ENCODE measurements at places on chromosomes 4 and X.

DNA sequence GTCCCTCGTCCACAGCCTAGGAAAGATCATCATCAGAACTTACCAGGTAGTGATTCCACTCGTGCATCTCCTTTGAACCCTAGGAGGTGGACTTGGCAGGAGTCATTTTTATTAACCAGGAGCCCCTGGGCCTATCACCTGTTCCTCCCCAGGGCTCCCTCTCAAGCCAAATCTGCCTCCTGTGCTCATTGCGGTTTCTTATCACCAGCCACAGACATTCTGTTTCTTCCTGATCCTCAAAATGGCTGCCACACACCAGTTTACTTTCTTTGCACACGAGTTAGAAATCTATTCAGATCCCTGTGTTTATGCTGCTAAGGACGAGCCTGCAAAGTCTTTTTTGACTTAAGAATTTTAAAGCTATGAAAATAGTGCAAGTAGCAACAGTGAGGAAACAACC, 354.5 kb upstream of the BOD1L1 start:
- DNase-seq, result no peak

- no peak for DNase-seq
Observed at GRCh38 chr4:146273204-146273901, 59.0 kb downstream of the REELD1 start.

DNA sequence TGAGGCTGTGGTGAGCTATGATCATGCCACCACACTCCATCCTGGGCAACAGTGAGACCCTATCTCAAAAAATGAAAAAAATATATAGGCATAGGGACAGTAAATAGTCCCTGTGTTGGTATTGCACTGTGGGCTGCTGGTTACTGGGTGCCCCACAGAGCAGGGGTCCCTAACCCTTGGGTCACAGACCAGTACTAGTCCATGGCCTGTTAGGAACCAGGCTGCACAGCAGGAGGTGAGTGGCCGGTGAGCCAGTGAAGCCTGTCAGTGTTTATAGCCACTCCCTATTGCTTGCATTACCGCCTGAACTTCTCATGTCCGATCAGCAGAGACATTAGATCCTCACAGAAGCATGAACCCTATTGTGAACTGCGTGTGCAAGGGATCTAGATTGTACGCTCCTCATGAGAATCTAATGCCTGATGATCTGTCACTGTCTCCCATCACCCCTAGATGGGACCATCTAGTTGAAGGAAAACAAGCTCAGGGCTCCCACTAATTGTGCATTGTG, 106.5 kb downstream of the TNIP2 start:
- DNase-seq, result no peak

DNA sequence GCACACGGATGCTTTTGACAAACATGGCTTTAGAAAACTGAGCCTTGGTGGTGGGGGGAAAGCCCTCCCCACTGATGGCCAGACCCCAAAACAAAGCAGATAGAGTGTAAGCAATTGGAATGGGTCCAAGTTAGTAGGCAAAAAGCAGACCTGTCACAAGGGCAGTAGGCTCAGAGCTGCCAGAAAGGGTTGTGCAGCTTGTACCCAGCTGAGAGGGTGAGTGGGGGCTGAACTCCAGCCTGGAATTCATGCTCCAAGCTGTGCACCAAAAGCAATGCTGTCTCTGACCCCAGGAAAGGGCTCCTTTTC, 101.1 kb upstream of the TEX13D start:
- DNase-seq, result no peak

DNA sequence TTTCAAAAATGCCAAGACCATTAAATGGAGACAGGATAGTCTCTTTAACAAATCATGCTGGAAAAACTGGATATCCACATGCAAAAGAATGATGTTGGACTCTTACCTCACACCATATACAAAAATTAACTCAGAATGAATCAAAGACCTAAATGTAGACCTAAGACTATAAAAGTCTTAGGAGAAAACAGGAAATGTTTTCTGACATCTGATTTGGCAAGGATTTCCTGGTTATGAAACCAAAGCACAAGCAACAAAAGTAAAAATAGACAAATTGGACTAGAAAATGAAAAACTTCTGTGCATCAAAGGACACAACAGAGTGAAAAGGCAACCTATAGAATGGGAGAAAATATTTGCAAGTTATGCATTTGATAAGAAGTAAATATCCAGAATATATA, 37.6 kb downstream of the ARFIP1 start:
- no peak for DNase-seq

- no peak for DNase-seq
Observed at GRCh38 chr4:72893354-72894066, 176.0 kb downstream of the COX18 start.

DNA sequence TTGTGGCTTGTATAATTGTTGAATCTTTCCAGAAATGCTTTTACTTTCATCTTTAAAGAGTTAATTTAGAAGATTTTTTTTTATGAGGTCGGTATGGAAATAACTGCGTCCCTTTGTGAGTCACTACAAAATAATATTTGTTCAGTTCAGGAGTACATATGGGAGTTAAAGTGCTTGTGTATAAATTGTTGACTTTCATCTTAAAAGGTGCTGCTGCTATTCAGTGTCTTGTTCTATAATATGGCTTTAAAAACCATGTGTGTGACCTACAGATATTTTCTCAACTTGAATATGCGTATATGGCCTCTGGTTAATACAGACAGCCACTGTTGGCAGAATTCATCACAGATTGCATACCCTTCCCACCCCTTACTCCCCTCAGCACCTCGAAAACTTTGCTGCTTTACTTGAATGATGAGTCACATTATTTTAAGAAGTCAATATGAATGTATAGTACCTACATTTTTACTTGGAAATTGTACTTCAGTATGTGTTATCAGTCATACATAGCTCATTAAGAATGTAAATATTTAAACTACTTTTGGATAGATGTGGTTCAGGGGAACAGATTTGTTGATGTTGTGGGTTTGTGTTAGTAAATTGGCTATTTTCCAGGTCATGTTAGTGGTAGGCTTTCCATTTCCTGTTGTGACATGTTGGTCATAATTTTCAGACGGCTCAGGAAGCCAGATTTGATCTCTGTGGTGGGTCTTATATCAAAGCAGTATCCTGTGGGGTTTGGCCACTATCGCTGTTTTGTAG, 1.5 kb downstream of the CLCN3 start:
- no peak for DNase-seq

DNA sequence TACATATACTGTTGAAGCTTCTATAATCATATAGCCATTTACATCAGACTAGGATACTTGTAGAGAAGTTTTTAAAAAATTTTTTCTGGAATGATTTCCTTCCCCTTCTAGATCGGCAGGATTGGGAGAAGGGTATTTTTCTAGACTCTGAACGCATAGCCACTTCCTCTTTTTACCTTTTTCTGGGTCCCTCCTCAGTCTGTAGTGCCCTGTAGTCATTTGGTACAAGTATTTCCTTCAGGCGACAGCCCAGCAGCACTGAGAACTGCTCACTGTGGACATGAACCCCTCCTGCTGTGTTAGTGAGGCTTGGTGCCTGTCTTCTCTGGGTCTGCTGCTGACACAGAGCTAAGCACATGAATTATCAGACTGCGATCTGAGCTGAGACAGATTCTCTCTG, 255.4 kb downstream of the ARHGAP10 start:
- no peak for DNase-seq

GRCh38 chr4:151304226-151304625, 21.2 kb downstream of the SH3D19 start:
- DNase-seq, result no peak

DNA sequence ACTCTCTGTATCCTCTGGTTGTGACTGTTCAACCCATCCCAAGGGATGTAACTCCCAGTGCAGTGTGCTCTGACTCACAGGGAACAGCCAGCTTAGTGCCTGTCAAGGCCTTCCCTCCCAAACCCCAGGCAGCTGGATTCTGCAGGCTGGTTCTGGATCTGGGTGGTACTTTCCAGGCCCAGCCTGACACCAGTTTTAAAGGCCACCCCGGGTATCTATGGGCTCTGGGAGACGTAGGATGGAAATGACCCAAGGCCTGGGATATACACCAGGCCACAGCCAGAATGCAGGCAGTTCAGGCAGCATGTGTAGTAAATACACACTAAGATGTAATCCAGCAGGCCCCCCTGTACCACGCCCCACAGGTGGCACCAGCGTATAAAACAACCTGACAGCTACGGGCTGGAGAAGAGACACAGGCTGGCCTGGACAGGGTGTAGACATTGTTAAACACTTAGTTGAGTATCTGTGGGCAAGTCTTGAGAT, 64.2 kb downstream of the SPINK2 start:
- no peak for DNase-seq

DNA sequence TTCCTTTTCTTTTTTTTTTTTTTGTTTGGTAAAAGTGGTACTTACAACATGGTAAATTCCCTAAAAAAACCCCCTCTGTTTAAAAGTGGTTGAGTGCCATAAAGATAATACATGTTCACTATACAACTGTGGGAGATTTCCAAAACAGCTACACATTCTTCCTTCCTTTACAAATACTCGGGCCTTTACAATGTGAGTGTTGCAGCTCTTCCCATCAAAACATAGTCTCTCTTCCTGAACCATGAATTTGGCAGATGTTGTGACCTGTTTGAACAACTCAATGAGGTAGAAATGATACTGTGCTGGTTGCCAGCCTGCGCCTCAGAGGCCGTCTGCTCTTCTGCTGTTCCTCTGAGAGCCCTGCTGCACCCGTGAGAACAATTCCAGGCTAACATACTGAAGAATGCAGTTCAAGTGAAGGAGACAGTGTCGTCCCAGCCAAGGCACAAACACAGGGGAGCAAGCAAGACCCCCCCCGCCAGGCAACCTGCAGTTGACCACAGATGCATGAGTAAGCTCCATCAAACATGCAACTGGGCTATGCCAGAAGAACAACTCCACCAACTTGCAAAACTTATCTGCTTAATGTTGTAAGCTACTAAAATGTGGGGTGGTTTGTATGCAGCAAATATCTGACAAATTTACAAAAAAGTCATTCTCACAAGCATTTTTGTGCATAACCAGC, 645.0 kb downstream of the PCDH7 start:
- no peak for DNase-seq

DNA sequence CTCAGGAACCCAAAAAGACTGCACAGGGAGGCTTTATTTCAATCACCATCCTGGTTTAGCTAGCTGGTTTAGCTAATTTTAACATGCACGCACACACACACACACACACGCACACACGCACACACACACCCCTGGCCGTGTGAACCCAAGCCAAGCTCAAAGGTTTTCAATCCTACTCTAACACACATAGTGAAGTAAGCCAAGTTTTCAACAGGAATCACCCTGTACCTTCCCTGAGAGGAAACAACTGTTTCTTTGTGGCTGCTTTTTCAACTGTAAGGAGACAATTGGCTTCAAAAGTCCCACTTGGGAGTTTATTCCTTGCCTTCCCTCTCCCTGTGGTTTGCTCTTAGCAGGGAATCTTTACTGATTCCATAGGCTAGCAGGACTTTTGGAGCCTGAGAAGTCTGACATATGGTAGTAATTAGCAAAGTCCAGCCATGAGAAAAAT, 98.9 kb upstream of the BMP3 start:
- no peak for DNase-seq

DNA sequence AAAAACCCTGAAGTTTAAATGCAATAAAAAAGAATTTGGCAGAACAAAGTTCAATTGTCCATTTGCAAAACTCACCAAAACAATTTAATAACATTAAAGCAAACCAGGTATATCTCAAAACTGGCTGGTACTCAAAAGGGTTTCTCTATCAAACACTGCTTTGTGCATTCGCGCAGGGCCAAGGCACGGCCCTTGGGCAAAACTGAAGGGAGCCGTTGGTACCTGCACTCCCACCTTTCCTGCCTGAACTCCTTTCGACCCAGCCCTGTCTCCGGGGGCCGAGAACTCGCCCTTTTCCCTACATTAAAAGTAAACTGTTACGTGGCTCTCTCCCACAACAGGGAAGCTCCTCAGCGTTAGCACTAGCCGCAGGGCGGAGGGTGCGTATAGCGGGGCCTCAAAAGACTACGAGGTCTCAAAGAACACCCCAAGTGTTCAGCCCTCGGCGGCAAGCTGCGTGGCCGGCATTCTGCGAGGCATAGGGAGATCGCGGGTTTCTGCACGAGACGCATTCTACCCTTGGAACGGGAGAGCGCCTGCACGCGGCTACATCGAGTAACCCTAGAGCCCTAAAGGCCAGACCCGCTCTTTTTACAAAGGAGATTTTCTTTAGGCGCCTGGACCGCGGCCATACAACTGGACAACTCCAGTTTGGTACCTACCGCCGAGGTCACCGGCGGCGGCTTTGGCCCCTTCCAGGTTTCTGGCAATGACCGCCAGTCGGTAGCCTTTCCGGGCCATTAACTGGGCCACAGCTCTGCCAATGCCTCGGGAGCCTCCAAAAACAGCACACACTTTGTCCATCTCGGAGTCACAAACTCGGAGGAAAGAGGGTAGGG, 550 bp downstream of the CBR4 start:
- DNase-seq, result peak; percentile 75

DNA sequence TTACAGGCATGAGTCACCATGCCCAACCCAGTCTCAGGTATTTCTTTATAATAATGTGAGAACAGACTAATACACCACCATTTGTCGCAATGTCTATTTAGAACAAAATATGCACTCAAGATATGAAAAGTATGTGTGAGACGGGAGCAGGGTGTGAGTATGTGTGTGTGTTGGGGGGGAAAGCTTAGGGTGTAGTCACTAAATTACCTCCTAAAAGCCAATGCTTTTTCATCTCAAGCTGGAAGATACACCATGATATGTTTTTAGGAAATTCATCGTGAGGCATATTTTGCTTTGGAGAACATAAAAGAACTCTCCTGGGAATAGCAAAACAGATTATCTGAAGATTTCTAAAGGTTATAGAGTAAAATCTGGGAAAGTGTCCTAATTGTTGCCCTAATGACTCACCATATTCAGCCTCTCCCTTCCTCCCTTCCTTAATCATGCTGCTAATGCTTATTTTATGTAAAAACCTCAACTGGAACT, 262.7 kb downstream of the PDHA2 start:
- no peak for DNase-seq

- no peak for DNase-seq
Observed at GRCh38 chr4:152065545-152065944, 304.7 kb upstream of the GATB start.

- DNase-seq, result no peak
Observed at GRCh38 chrX:87063642-87064041, 454.0 kb upstream of the KLHL4 start.

GRCh38 chr4:117495802-117496201, 410.4 kb upstream of the TRAM1L1 start:
- DNase-seq, result no peak

DNA sequence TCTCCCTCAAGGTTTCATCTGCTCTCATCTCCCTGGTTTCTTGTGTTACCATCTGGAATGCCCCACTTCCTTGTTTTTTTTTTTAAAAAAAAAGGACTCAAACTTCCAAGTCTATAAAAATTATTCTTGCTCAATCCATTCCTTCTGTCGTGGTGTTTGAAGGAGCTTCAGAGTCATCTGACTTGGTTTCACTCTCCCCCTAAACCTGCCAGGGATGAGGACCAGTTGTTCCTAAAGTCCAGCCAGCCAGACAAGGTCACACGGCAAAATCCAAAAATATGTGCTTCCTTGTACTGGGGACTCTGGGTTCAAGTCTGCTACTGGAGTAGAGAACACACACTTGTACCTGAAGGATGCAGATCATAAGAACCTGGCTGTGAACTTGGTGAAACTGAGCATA, 84.5 kb upstream of the GPM6B start:
- no peak for DNase-seq

All from nucleus accumbens (tissue), 56 donors.